ENCODE measurements at places on chromosomes 1 and 21.

- DNase-seq, result peak; percentile 61
Measured at GRCh38 chr1:55214212-55214933, 791 bp downstream of the USP24 start.

DNA sequence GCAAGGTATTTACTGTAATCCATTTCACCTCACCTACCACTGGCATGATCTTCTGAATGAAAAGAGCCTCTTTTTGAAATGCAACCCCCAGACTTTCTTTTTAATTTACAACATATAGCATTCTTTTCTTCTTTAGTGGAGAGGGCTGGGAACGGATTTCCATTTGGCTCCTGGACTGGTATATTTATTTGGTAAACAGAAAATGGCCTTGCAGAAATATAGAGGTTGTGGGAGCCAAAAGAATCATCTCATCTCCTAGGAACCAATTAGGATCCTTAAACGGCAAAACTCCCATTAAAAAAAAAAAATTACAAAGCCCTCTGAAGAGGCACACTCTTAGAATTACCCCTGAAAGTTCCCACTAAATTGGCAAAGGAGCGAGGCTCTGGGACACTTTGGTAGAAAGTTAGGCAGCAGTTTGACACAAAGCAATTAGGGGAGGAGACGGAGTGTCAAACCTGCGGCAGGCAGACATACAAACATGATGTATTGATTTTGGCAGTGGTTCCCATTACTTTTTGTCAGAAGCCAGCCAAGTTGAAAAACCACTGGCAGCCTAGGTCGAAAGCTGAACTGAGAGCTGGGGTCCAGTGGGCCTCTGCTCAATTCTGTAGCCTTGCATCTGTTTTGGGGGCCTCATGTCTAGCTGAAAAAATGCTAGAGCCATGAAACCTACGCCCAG, 135.1 kb upstream of the MAGI3 start:
- no peak for DNase-seq

DNA sequence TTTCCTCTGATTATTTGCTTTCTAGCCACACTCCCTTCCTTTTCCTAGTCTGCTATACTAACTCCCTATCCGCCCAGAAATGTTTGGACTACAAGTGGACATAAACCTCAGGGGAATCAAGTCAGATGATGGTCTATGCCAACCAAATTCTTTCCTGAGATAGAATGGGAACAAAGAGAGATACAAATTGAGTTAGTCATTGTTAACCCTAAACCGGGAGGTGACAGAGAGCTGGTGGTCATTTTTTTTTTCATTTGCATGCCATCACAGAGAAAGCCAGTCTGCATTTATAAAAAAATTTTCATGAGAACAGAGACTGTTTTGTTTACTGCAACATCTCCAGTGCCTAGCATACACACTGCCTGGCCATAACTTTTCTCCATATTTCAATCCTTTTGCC, 35.0 kb downstream of the MYSM1 start:
- DNase-seq, result no peak

GRCh38 chr21:18164933-18165332, 79.7 kb upstream of the CHODL start:
- no peak for DNase-seq

DNA sequence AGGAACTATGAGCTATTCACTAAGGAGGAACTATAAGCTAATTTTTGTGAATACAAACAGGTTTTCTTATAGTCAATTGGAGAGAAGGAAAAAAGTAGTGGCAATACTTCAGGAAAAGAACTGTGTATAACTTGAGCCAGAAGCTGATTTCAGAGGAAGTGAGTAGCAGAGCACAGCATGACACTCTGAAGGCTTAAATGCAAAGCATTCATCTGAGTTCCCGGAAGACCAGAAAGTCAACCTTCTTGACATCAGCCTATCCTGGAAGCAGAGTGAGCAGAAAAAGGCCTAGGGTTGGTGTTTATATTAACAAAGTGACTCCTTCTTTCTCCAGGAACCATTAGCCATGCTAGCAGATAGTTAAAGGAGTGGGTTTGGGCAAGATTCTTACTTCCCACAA, 545.2 kb downstream of the MRPL39 start:
- DNase-seq, result no peak
